ENCODE measurements at places on chromosomes 12 and 14.

DNA sequence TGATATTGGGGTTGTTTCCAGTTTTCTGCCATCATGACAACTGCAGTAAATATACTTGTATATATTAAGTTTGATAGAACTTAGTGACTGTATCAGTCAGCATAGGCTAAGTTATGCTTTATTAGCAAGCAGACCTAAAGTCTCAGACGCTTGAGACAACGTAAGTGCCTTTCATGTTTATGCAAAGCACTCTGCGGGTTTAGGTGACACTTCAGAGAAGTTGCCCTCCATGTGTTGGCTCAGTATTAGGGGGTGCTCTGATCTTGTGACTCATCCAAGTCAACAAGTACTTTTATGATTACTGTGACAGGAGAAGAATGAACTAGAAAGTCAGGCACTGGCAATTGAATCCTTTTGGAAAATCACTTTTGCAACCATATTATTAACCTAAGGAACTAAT lies 13.3 kb upstream of the OTOGL start:
- DNase-seq, result no peak

DNA sequence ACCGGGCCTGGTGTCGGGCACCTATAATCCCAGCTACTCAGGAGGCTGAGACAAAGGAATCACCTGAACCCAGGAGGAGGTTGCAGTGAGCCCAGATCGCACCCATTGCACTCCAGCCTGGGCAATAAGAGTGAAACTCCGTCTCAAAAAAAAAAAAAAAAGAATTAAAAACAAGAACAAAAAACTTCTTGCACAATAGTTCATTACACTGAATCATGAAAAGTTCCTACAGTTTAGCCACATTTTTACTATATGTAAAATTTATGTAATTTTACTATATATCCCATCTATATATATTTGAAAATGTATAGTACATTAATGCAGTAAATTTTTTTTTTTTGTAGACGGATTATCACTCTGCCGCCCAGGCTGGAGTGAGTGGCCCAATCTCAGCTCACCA lies 4.6 kb downstream of the ATP5F1B start:
- no peak for DNase-seq

GRCh38 chr12:71465796-71466195 lies 26.2 kb downstream of the LGR5 start:
- DNase-seq, result no peak

GRCh38 chr12:14741153-14741552 lies 44.8 kb upstream of the GUCY2C start:
- DNase-seq, result no peak

DNA sequence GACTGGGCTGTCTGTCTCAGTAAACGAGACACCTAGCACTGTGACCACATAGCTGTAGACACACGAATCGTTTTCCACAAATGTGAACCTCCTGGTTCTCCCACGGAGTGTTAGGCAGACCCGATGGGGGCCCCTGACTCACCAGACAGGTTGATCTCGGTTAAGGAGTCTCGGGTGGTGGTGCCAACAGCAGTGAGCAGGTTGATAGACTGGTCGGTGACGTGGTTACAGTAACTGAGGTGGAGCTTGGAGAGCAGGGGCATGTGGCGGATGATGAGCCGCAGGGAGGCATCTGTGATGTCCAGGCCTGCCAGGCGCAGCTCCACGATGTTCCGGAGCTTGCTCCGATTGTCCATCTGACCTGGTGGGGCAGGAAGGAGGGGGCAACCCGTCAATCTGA lies 39.8 kb downstream of the RNF34 start:
- DNase-seq, result no peak

GRCh38 chr12:19129122-19129485 lies 429 bp upstream of the PLEKHA5 start:
- no peak for DNase-seq

DNA sequence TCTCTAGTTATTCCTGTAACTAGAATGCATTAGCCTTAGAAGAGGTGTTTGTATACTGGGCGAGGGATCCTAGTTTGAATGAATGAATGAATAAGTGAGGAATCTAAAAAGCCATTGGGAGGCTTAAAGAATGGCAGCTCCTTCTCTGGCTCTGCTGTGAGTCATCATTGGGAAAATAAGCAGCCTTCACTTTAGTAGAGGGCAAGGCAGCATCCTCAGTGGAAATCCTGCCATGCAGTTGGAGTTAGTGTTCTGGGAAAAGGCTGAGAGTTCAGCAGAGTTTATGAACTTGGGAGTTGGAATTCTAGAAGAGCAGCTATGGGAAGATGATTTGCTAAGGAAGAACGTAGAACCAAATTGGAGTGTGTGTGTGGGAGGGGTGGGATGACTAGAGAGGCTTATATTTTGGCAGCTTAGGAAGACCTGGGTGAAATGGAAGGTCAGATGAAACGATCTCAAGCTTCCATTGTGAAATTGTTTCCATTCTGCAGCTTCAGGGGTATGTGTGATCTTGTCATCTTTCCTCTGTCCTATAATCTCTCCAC lies 120.8 kb downstream of the PTCSC3 start:
- DNase-seq, result no peak

- no peak for DNase-seq
Observed at GRCh38 chr12:102388469-102388868, 91.9 kb downstream of the IGF1 start.

- peak; percentile 57 for DNase-seq
Observed at GRCh38 chr14:100078997-100079725, 13.9 kb downstream of the EVL start.

- DNase-seq, result no peak
Observed at GRCh38 chr12:3757261-3757660, 4.4 kb upstream of the CRACR2A start.

DNA sequence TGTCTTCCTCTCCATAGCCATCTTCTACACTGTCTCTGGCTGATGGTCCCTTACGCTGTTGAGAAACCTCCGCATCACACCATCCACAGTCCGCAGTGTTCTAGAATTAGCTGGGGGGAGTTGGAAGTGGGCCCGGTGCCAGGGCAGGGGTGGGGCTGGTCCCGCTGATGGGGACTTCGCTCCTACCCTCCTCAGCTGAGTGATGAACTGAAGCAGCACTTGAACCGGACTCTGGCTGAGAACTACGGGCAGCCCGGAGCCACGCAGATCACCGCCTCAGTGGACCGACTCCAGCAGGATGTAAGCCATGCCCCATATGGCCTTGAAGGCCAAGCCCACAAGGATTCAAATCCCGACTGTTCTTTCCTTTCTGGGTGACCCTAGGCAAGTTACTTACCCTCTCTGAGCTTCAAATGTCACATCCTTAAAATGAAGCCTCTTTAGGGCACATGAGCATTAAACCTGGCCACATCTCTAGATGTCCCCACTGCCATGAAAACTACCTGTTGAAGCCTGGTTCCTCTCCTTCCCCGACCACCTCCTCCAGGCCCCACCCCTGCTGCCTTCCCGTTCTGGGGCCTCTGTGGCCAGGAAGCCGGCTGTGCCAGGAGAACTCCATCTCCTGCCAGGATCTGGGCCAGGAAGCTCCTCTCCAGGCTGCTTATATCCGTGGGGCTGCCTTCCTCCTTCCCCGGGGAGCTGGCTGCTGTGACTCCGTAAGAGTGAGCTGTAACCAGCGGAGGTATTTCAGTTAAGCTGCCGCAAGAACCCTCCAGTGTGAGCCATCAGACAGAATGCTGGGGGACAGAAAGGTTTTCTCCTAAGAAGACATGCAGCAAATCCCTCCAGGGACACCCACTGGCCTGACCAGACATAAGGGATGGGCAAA lies 53.1 kb downstream of the TSPAN11 start:
- no peak for DNase-seq

- DNase-seq, result no peak
Observed at GRCh38 chr14:52790756-52791222, 618 bp downstream of the GNPNAT1 start.
